ENCODE measurements at places on chromosomes 12 and 14. TPM values are rescaled to one million over a fixed set of nuclear protein-coding genes. Genes with fewer than 3 reads are reported as not detected.

DNA sequence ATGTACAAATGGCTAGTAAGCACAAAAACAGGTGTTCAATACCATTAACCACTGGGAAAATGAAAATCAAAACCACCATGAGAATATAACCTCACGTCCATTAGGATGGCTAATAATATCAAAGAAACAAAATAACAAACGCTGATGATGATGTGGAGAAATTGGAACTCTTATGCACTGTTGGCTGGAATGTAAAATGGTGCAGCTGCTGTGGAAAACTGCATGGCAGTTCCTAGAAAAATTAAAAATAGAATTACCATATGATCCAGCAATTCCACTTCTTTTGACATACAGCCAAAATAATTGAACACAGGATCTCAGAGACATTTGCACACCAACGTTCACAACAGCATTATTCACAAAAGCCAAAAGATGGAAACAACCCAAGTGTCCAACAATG, 51.5 kb downstream of the TMPRSS12 start:
- peak; percentile 9 for DNase-seq

- DNase-seq = peak; percentile 66
Observed at GRCh38 chr14:22849212-22849819, 12.9 kb downstream of the MMP14 start.

DNA sequence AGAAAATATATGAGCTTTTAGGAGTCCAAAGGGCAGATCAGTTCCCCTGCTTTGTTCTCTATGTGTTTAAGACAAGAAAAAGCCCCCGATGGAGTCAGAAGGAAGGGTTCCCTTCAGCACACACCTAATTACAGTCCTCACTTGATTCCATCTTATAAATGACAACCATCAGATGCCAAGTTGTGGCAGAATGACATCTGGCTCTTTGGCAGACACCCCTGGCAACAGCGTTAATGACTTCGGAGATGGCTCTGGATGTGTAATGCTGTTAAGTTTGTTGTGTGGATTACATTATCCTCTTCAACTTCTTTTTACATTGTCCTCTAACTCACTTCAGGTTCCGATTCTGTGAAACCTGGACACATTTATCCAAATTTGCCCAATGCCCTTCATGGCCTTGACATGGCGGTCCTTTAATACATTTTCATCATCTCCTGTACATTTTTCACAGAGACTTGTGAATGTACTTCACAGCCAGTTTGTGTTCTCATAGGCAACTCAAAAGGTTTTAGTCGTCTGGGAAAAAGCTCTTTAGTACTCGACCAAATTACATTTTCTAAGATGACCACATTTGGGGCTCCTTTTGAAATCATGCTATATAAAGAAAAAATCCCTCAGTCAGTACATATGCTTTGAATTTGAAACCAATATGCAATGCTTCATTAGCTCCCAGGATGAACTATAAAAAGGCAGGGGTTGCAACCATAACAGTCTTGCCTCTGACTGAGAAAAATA, 667.8 kb downstream of the NOVA1 start:
- no peak for DNase-seq

- peak; percentile 17 for DNase-seq
Observed at GRCh38 chr14:52918486-52918885, 32.4 kb downstream of the FERMT2 start.

- no peak for DNase-seq
Observed at GRCh38 chr12:62693376-62694050, 226.9 kb downstream of the MON2 start.

- DNase-seq = no peak
Observed at GRCh38 chr12:47736216-47736615, 10.9 kb upstream of the ENDOU start.

- DNase-seq = no peak
Observed at GRCh38 chr12:57046086-57046791, 3.7 kb downstream of the MYO1A start.

DNA sequence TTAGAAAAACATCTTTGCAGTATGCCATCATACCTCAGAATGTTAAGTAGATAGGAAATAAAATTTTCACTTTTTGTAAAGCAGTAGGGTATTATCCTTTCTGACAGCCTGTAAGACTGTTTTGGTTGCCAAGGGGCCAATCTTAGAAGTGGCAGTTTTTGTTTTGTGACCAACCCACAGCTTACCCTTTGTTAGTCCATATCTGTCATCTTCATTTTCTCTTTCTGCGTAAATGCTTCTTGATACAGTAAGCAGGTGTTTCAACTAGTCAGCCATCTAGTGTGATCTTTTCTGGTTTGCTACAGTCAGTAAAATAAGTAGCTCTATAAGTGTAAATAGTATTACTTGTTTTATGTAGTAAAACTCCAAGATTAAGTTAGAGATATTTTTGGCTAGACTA, 8.8 kb downstream of the PPM1A start:
- no peak for DNase-seq

DNA sequence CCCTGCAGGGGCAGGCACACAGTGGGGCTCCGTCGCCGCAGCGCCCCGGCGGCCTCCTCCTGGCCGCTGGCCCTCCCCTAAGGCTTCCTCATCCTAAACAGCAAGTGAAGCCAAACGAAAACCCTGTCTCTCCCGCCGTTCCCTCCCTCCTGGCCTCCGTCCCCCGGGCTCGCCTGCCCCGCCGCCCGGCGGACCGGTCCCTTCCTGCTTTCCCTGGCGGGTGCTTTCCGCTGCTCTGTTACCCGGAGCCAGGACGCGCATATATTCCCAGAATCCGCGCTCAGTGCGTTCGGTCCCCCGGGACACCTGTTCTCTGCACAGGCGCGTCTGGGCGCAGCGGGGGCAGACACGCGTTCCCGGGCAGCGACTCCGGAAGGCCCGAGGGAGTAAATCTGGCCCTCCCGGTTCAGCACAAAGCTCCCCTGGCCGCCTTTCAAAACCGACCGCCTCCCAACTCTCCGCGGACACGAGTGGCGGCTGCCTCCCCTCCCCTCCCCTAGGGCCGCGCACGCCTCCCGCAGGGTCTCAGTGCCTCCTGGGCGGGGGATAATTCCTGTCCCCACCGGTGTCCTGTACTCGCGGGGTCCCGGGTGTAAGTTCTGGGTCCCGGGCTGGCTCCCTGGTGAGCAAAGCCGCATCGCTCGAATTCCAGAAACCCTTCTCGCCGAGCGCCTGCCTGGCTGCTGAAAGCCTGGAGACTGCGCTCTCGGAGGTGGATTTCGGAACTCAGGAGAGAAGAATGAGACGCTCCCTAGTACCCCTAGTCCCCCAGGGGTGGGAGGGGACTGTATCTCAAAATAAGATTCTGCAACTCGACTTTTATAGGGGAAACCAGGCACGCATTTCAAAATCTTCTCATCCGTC, 21.4 kb upstream of the CEP170B start:
- DNase-seq = no peak

GRCh38 chr12:21552635-21553328, 26.7 kb downstream of the SPX start:
- DNase-seq = no peak

DNA sequence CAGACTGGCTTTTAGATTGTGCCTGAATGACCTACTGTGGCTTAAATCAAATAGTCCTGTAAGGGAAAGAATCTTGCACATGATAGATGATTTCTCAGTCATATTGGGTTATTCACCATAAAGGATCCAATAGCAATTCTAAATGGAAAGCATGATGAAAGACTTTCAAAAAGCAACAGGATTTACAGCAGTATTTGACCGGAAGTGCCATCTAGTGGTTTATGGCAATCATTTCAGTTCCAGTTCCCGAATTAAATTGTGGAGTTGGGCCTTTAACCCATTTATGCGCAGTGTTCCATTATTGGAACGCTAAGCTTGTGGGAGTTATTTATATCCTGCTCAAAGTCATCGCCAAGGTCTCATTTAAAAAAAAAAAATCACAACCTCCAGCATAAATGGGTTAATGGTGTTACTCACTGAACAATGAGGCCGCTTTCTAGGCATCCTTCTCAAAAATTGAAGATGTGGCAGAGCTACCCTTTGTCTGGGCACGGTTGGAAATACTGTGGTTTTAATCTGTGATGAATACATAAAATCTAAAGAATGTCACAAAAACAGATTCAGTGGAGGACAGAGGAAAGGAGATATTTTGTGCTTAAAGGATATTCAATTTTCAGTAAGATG, 60.8 kb upstream of the REP15 start:
- peak; percentile 16 for DNase-seq

DNA sequence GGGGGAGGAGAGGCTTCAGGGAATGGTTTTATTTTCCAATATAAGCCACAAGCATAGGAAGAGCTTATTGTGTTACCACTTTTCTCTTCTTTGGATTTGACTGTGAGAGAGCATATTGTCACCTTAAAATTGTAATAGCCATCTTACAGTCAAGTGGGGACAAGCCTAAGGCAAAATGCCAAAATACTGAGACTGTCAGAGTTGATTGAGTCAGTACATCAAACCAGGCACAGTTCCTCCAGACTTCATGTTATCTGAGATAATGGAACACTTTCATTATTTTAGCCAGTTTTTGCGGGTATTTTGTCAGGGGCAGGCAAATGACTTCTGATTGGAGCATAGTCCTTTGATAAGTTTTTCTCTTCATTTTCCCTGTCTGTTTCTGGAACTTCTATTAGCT, 19.5 kb upstream of the NUBPL start:
- no peak for DNase-seq

- DNase-seq = no peak
Observed at GRCh38 chr12:111063295-111064026, 143.1 kb upstream of the MYL2 start.

The AMHR2 gene
- polyA plus RNA-seq = 0.09 TPM

The ASCL4 gene
- not detected for polyA plus RNA-seq

The RERGL gene
- 0.23 TPM for polyA plus RNA-seq

The DDN gene
- polyA plus RNA-seq = 33.6 TPM

The KRT72 gene
- 0.08 TPM for polyA plus RNA-seq

Data from forelimb muscle (tissue), 1 donor.